Uterus (tissue), 4 donors: ENCODE measurements at places on chromosomes 6 and 20.

DNA sequence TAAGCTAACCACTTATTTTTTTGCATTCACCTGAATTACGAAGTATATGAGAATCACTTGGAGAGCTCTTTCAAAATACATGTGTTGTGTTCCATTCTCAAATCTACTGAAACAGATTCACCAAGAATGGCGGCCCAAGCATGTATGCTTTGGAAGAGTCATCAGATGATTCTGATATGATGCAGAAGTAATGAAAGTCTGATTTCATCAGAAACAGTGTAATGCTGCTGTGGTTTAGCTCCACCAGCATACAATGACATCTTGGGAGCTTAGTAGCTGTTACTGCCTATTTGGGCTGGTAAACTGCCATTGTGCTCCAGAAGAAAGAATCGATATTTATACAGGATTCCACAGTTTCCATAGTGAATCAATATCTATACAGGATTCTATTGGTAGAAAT lies 52.9 kb downstream of the UBR2 start:
- no peak for DNase-seq

DNA sequence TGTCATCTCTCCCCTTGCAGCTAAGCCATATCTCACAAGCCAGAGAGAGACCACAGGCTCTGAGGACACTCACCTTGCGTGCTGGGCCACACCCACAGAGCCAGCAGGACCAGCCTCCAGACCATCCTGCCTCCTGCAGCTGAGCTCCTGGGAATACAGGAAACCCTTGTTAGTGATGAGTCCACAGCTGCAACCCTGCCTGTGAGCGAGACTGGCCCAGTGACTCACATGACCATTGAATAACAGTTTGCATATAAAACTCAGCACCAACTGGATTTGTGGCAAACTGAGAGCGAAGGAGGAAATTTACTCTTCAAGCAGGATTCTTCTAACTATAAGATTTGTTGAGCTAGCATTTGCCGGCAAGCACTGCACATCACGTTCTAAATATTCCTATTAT lies 3.0 kb downstream of the THBS2 start:
- no peak for DNase-seq

GRCh38 chr6:4518506-4518905 lies 257.7 kb upstream of the CDYL start:
- no peak for DNase-seq

- peak; percentile 34 for DNase-seq
Observed at GRCh38 chr6:33082702-33083101, 6.9 kb downstream of the HLA-DPB1 start.
